ENCODE measurements at places on chromosomes 4 and X.

DNA sequence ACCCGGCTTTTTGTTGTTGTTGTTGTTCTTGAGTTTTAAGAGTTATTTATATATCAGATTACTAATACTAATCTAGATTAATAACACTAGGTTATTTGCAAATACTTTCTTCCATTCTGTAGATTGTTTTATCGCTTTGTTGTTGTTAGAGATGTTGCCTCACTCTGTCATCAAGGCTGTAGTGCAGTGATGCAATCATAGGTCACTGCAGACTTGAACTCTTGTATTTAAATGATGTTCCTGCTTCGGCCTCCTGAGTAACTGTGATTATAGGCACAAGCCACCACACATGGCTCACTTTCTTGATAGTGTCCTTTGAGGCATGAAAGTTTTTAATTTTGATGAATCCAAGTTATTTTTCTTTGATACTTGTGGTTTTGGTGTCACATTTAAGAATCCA lies 129.0 kb downstream of the VSIG4 start:
- DNase-seq: no peak

DNA sequence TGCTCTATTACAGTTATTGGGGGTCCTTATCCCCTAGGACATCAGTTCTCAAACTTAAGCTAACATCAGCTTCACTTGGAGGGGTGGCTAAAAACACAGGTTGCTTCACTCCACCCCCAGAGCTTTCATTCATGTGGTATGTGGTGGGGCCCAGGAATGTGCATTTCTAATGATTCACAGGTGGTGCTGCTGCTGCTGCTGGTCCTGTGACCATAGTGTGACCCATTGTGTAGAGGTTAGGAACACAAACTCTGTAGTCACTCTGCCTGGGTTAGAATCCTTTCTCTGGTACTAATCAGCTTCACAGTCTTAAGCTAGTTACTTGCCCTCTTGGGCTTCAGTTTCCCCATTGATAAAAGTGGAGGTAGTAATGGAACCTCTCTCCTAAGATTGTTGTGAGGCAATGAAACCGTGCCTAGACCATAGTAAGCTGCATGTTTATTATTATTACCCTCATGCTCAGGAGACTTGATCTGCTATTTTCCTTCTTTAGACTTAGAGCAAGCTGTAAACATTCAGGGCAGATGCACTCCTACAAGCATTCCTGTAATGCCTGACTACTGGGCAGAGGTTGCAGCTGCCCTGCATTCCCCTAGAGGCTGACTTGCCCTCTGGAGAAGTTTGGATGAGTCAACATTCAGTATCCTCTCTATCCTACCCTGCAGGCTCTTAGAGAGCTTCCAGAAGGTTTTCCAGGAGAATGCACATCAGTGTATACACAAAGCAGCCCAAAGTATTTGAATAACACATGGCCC lies 94.1 kb upstream of the ACSL4 start:
- no peak for DNase-seq

GRCh38 chr4:121280425-121280824 lies 100.4 kb downstream of the QRFPR start:
- DNase-seq: no peak

- no peak for DNase-seq
Observed at GRCh38 chr4:4424499-4425115, 37.7 kb downstream of the NSG1 start.

DNA sequence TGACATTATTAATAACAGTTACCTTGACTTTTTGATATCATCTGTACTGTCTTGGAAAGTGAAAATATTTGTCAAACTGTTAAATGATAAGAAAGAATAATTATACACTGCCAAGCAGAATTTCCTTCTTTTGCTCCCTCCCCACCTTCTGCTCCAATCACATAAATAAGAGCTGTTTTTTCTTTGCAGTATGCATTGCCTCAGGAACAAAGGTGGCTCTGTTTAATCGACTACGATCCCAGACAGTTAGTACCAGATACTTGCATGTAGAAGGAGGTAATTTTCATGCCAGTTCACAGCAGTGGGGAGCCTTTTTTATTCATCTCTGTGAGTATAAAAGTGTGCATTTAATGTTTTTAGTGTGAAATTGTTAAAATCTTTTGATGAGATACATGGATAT lies 66.1 kb downstream of the CCKAR start:
- no peak for DNase-seq

Data from stimulated activated CD8-positive, alpha-beta memory T cell treated with anti-CD3 and anti-CD28 coated beads, Interleukin-4, amount 100 ng/mL, for 1 hour (primary cell).